ENCODE measurements at places on chromosomes 1 and 21.
A peak's percentile ranks its signal among the peaks of the same experiment; 100 is the strongest.

DNA sequence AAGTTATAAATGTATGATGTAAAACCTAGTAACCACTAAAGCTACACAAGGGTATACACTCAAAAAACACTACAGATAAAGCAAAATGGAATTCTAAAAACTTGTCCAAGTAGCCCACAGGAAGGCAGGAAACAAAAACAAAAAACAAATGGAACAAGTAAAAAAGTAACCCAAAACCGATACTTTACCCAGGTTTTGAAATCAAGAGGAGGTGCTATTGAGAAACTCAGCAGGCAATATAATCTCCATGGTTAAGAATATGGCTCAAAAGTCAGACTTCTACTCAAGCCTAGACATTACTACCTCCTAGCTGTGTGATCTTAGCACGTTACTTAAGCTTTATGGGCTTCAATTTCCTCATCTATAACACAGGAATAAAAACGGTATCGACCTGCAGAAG is 13.3 kb downstream of the RBBP5 start:
- ATAC-seq: no peak

DNA sequence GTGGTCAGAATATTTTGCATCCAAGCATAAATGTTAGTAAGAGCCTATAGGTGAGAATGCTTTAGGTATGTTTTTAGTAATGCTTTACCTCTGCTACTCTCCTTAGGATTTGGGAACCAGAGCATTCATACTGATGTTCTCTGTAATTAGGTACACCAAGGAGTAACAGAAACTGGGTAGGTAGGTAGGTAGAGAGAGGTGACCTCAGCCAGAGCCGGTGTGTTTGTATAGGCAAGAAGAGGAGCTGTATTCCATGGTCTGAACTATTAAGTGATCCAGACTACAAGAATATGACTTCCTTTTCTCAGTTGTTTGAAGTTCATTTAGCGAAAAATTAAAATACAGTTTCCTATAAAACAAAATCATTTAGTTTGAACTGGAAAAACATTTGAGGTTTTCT is 108.5 kb downstream of the SDCCAG8 start:
- ATAC-seq: no peak

GRCh38 chr1:61207416-61207815 is 125.1 kb downstream of the NFIA start:
- ATAC-seq: no peak

- no peak for ATAC-seq
Measured at GRCh38 chr1:63012339-63012738, 228.4 kb downstream of the ATG4C start.

DNA sequence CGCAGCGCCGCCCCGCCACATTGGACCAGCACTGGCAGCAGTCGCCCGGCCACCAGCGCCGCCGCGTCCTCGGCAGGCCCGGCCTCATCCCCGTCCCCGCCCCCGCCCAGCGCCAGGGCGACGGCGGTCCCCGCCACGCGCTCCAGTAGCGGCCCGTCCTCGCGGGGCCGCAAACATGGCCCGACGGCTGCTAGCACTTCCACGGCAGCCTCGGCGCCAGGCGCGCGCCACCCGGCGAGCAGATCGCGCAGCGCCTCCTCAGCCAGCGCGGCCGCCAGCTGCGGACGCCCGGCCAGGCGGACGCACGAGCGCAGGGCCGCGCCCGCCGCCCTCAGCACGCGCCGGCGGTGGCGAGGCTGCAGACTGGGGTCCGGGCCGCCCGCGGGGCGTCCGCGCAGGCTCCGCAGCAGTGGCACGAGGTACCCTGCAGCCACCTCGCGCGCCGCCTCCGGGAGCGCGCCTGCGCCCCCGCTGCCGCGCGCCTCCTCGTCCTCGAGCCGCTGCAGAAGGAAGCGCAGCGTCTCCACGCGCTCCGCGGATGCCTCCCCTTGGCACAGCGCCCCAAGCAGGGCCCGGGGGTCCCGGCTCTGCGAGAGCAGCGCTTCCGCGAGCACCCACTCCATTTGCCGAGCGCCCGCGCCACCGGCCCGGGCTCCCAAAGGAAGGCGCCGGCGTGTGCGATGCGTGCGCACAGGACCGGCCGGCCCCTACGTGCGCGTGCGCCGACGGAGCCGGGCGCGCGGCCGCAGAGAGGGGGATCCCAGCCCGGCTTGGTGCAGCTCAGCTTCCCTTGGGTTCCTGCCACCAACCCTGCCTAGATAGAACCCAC is at the start of gene TARBP1:
TSS of gene TARBP1 (minus strand) at position 699 of the 829 bp plus-strand sequence. CDS start at position 623, 76 bp downstream.
- ATAC-seq: peak; percentile 72

DNA sequence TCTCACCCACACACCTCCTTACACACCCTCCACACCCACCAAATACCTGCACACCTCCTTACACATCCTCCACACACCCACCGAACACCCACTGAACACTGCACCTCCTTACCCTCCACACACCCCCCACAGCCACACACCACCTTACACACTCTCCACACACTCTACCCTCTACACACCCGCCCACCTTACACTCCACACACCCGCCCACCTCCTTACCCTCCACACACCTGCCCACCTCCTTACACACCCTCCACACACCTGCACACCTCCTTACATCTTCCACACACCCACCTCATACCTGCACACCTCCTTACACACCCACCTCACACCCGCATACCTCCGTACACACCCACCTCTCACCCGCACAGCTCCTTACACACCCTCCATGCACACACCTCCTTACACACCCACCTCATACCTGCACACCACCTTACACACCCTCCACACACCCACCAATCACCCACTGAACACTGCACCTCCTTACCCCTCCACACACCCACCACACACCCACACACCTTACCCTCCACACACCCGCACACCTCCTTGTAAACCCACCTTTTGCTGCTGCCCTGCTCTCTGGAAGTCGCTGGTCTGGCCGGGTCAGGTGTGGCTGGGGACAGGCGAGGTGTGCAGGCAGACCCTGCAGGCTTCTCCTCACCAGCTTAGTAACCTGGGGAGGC is 38.5 kb downstream of the COQ8A start:
- ATAC-seq: no peak

GRCh38 chr1:115296981-115297380 is 41.1 kb downstream of the NGF start:
- ATAC-seq: no peak

DNA sequence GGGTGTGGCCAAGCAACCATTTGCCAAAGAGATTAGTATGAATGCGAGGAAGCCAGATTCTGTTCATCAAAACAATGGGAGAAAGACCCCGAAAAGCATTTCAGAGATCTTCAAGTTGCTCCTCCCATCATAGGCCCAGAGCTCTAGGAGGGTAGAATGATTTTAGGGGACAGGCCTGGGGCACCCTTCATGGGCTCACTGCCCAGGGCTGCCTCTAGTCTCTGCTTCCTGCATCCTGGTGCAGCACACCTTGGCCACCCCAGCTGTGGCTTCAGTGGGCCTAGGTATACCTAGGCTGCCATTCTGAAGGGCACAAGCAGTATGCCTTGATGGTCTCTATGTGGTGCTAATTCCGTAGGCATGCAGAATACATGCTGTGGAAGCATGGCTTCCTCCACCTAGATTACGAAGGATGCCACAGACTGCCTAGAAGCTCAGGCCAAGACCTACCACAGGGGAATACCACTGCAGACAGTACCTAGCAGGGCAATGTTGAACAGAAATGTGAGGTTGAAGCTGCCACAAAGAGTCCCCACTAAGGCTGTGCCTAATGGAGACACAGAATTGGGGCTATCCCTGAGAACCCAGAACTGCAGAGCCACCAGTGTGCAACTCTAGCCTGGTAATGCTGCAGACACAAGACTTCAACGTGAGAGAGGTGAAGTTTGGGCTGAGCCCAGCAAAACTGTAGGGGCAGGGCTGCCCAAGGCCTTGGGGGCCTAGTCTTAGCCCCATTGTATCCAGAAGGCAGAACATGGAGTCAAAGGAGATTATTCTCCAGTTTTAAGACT is 158.8 kb downstream of the CLIC6 start:
- no peak for ATAC-seq

GRCh38 chr1:173367136-173367535 is 110.0 kb upstream of the PRDX6 start:
- no peak for ATAC-seq

- ATAC-seq: no peak
Measured at GRCh38 chr1:80896781-80897356, 903.9 kb upstream of the ADGRL2 start.
